ENCODE measurements at places on chromosomes 1 and 21. TPM values are rescaled to one million over a fixed set of nuclear protein-coding genes. Genes with fewer than 3 reads are reported as not detected.
A peak's percentile ranks its signal among the peaks of the same experiment; 100 is the strongest.

Gene FNDC10
- total RNA-seq: 3.3 TPM

Gene TCEA3
- 1.5 TPM for total RNA-seq

Gene MYBPHL
- 0.23 TPM for total RNA-seq

Gene OLIG2
- not detected for total RNA-seq

Gene CCDC30
- 0.38 TPM for total RNA-seq

- DNase-seq: peak; percentile 86
Observed at GRCh38 chr1:235069577-235070563, 58.8 kb downstream of the TOMM20 start.

GRCh38 chr1:44030605-44031251 is 534 bp downstream of the SLC6A9 start:
- peak; percentile 31 for DNase-seq

DNA sequence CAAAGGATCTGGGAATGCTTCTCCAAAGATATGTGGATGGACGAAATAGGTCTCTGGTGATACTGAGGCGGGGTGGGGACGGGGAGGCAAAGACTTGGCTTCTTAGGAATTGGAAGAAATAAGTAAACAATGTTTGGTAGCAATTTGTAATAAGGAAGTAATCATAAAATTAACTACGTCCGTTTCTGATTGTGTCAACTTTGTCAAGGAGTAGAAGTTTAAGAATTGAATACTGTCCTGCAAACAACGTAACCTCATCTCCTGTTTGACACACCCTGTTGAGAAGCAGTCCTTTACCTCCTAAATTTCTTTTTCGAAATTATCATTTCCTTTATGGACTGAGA is 471 bp downstream of the POLR3C start:
- no peak for DNase-seq

- no peak for DNase-seq
Observed at GRCh38 chr1:1548591-1548990, 8.2 kb upstream of the TMEM240 start.

GRCh38 chr1:223260712-223261111 is 103.3 kb downstream of the SUSD4 start:
- DNase-seq: no peak

DNA sequence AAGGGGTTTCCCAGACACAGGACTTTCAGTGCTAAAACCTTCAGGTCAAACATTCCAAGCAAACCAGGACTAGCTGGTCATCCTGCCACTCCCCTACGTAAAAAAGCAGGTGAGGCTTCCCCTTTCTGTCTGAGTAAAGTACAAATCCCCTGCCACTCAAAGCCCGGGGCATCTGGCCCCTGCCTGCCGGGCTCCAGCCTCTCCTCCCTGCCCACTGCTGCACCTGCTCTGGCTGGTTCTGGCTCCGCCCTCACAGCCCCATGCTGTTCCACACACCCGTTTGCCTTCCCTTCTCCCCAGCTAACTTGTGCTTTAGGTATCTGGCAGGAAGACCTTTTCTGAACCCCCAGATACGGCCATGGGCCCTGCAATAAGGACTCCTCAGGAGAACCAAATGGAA is 23.3 kb upstream of the S100A7 start:
- DNase-seq: no peak

Measured in LHCN-M2 (cell line).